SK-N-DZ (cell line): ENCODE measurements at places on chromosomes 2 and 18.

- DNase-seq, result no peak
Observed at GRCh38 chr18:1593091-1593490, 688.4 kb downstream of the ADCYAP1 start.

DNA sequence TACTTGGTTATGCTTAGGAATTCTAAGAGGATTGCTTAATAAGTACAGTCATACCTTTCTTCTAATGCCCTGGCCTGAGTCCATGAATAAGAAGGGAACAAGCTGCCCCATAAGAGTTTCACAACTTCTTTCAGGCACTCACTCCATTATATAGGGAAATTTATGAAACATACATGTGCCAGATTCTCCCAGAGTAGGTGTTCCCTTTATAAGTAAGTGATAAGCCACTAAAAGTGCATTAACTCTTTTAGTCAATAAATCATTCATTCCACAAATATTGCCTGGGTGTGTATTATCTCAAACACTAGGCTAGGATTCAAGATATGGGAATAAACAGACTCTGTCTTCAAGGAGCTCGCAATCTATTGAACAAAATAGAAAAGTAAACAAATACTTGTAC lies 84.5 kb upstream of the RBBP8 start:
- DNase-seq, result no peak

- no peak for DNase-seq
Observed at GRCh38 chr18:58755304-58756010, 84.2 kb downstream of the MALT1 start.

GRCh38 chr18:55128437-55128836 lies 169.2 kb upstream of the CCDC68 start:
- DNase-seq, result no peak

DNA sequence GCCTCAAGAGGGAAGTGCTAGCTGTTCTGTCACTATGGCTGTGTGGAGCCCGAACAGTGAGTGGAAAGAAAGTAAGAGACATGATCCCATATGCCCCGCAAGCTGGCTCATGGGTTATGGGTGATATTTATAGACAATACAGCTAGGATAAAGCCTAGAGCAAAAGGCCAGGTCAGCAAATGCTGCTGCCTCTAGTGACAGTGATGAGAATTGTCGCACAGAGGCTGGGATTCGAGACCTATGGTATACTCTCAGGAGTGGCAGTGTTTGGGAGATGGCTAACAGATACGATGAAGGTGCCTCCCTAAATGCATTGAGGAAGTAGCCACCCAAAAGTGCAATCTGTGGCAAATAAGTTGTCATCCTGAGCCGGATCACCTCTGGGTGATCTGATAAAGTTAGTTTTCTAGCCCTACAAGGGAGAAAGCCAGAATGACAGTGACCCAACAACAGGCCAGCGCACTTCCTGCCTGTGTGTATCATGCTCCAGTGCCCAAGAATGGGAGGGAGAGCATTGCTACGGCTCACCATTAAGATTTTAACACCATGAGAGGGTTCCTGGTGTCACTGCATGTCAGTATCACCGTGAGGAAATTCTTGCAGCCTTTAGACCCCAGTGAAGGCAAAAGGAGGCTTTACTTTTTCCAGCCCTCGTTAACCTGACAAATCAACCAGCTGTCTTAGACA lies 92.2 kb upstream of the TGFA start:
- DNase-seq, result peak; percentile 29

GRCh38 chr2:121455446-121455845 lies 75.2 kb upstream of the RNU4ATAC start:
- DNase-seq, result no peak

GRCh38 chr18:41237317-41237716 lies 717.7 kb upstream of the PIK3C3 start:
- DNase-seq, result no peak

GRCh38 chr2:2845267-2845666 lies 514.2 kb upstream of the MYT1L start:
- DNase-seq, result no peak

DNA sequence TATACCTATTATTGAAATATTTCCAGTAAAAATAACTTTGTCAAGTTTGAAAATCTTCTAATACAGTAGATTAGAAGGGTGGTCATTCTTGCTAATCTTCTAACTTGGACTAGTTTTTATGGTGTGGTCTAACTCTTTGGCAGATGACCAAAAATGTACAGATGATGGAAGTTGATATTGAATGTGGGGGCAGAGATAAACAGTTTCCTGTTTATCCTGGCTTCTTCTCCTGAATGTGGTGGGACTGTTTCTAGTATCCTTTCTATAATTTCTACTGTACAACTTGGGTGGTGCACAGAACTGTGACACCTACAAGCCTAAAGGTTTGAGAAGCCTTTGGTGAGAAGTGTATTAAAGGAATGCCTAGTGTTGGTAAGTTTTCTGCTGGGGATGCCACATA lies 178.7 kb downstream of the PDE11A start:
- DNase-seq, result no peak

DNA sequence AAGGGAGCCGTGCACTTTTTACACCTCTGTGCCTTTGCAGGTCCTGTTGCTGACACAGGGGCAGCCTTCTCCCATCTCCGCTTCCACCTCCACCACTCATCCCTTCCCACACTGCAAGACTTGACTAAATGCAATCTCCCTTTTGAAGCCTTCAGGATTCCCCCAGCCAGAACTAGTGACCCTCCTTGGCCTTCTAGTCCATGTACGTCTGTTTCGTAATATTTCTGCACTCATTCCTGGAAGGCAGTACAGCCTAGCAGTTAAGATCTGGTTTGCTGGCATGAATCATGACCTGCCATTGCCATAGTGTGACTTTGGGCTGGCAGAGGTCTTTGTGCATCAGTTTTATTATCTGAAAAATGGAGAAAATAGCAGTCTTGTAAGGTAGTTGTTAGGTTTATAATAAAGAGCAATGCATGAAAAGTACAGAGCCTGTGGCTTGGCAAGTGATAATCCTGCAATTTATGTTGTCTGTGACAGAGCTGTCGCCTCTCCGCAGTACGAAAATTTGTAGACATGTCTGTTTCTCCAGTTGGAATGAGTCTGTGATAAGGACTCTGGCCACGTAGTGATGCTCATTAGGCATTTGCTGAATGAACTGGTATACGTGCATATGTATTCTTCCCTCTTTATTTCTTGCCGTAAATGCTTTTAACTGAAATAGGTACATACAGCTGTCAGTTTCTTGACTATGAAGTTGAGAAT lies 36.7 kb downstream of the NCK2 start:
- no peak for DNase-seq

DNA sequence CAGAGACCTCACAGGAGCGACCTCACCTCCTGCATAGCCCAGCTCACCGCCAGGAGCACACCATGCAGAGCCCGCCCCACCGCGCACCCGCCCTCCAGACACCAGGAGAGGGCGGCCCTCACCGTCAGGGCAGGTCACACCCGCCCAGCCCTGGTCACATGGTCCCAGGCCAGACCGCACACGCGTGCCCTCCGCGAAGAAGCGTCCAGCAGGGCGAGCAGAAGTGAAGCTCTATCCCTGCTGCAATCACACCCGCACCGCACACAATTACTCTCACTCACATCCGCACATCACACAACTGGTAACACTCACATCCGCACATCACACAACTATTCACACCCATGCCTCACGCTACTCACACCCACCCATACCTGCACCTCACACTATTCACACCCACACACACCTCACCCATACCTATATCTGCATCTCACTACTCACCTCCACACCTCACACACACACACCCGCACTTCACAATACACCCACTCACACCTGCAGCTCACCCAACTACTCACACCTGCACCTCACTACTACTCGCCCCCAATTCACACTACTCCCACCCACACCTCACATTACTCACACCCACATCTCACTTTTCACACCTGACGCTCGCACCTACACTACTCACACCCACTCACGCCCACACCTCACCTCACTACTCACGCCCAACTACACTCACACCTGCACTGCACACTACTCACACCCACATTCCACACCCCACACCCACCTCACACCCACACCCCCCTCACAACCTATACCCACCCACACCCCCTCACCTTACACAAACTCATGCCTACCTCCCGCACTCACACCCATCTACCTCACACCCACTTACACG lies 242.0 kb downstream of the HDAC4 start:
- DNase-seq, result no peak

DNA sequence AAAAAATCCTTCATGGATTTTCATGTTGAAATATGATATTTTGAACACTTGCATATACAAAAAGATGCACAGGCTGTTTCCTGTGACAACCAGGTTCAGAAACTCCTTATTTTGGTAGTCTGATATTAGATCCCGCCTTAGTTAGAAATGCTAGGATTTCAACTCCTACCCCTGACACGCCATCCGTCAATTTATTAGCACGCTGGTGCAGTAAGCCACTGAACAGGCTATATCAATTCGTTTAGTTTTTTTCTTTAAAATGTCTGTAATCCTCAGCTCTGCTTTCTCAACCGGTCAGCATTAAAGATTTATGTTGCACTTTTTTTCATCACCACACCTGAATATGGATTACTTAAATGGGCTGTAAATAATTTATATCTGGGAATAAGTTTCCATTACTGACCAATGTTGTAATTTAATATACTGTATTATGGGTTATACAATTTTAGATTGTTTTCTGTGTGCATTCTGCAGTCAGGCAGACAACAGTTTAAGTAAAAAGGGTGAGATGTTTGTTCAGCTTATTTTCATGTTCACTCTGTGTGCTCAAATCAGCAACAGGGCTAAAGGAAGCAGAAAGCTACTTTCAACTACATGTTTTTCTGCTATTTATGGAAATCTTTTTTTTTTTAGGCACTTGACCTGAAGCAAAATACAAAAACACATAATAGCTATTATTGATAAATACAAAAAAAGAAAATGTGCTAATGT lies 227.7 kb downstream of the ARHGAP15 start:
- DNase-seq, result no peak

DNA sequence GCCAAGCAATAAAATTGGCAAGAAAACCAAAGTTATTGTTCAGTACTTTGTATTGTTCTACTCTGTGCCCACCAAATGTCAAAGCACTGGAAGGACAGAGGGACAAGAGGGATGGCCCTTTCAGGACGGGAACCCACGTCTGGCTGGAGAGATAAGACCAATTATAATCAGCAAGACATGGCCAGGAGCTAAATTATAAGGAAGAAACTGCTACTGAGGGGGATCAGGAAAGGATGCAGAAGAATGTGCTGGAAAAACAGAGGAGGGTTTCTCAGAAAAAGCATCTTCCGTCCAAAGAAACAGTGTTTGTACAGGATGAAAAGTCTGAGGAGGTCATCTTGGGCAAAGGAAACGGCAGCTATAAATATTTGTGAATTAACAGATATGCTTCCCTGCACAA lies 46.4 kb upstream of the NARS1 start:
- DNase-seq, result no peak

DNA sequence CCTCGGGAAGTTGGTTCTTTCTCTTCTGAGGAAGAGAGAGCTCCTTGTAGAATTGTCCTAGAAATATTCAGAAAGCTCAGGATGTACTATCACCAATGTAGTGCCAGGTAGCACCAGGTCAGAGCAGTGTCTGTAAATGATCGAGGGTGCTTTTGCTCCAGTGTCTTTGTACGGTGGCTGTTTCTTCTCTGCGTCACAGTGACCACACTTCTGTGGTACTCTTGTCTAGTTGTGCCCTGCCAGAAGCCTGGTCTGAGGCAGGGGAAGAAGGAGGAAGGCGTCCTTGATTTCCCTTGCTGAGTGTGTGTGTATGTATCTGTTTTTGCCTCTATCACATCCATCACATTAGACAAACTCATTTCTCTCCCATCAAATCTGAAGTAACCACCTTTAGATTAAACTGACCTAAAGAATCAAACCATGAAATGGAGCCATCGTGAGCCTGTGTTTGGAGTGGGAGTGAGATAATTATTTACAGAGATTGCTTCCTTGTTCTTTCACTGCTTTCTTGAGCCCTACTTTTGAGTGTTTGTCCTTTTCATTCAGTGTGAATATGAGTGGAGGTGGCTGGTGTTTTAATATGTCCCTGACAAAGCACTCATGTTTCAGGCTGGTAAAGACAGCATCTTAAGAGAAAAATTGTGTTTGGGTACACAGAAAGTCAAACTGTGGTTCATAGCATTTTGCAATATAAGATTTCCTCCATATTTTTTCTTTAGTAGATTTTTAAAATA lies 97.2 kb downstream of the ACOXL start:
- DNase-seq, result no peak
